ENCODE measurements at places on chromosomes 7 and 10. TPM values are rescaled to one million over a fixed set of nuclear protein-coding genes. Genes with fewer than 3 reads are reported as not detected.

ZNF212 gene
- 18.7 TPM for total RNA-seq

SAP25 gene
- 9.2 TPM for total RNA-seq

KNDC1 gene
- 0.21 TPM for total RNA-seq

OR2A12 gene
- total RNA-seq, result not detected

SYPL1 gene
- 26.6 TPM for total RNA-seq

ACTR3C gene
- total RNA-seq, result 7.9 TPM

POMZP3 gene
- total RNA-seq, result 6.9 TPM

KMT2C gene
- total RNA-seq, result 68.4 TPM

TMEM196 gene
- not detected for total RNA-seq

CNPY1 gene
- not detected for total RNA-seq

TMEM139 gene
- 0.42 TPM for total RNA-seq

INA gene
- 0.92 TPM for total RNA-seq

ACBD5 gene
- total RNA-seq, result 23.4 TPM

SPDYE18 gene
- total RNA-seq, result 0.26 TPM

KLHDC10 gene
- 16.8 TPM for total RNA-seq

PAPSS2 gene
- total RNA-seq, result 0.07 TPM

TMEM270 gene
- not detected for total RNA-seq

TEX36 gene
- total RNA-seq, result not detected

KCNH2 gene
- 0.36 TPM for total RNA-seq

PPP1R3C gene
- total RNA-seq, result 0.21 TPM

NACAD gene
- total RNA-seq, result 0.31 TPM

GJD4 gene
- total RNA-seq, result not detected

TFPI2 gene
- not detected for total RNA-seq

ZNF511 gene
- total RNA-seq, result 87.2 TPM

FAM25A gene
- total RNA-seq, result not detected

GPR141 gene
- total RNA-seq, result not detected

SHH gene
- total RNA-seq, result not detected

R3HCC1L gene
- total RNA-seq, result 17.6 TPM

TRIM50 gene
- not detected for total RNA-seq

SLC39A12 gene
- total RNA-seq, result not detected

AGR3 gene
- not detected for total RNA-seq

P4HA1 gene
- 69.4 TPM for total RNA-seq

CTAGE15 gene
- total RNA-seq, result 1.3 TPM

SYT15 gene
- total RNA-seq, result 1.3 TPM

EBF3 gene
- total RNA-seq, result not detected
